ENCODE measurements at places on chromosomes 16 and 17. TPM values are rescaled to one million over a fixed set of nuclear protein-coding genes. Genes with fewer than 3 reads are reported as not detected.

GRCh38 chr16:66900721-66901441 lies 17.8 kb downstream of the CDH16 start:
- DNase-seq, result no peak
- no peak overlapping the region for H3K4me3 ChIP-seq
- H3K27ac ChIP-seq, result no peak overlapping the region
- H3K27me3 ChIP-seq, result peaks cover 2% of the 10 kb centered on the region
- H3K4me1 ChIP-seq, result peaks cover 4% of the 10 kb centered on the region
- H3K36me3 ChIP-seq, result peaks cover 1% of the 10 kb centered on the region

DNA sequence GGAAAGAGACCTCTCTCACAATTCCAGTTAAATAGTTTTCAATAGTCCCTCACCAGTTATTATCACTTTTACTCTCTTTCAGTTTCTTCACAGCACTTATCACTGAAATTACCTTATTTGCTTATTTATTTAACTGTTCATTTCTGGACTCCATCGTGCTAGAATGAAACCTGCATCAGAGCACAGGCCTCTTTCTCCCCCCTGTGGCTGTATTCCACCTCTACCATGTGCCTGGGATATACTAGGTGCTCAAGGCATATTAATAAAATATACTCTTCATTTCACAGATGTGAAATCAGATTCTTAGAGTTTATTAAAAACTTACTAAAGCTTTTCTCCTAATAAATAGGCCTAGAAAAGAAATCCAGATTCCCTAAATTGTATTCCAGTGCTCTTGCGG lies 308.9 kb upstream of the MON1B start:
- no peaks in the 10 kb centered on the region for H3K27me3 ChIP-seq
- no peak overlapping the region for H3K4me3 ChIP-seq
- no peak overlapping the region for H3K27ac ChIP-seq
- H3K4me1 ChIP-seq, result no peaks in the 10 kb centered on the region
- H3K36me3 ChIP-seq, result no peaks in the 10 kb centered on the region
- no peak for DNase-seq

Gene NPIPA5
- total RNA-seq, result 16.5 TPM

Gene ASGR1
- 1.1 TPM for total RNA-seq
